Pancreas (tissue), 10 donors: ENCODE measurements at places on chromosomes 11 and 22. TPM values are rescaled to one million over a fixed set of nuclear protein-coding genes. Genes with fewer than 3 reads are reported as not detected.

- DNase-seq, result peak; percentile 40
Measured at GRCh38 chr11:134372961-134373360, 39.1 kb downstream of the B3GAT1 start.

DNA sequence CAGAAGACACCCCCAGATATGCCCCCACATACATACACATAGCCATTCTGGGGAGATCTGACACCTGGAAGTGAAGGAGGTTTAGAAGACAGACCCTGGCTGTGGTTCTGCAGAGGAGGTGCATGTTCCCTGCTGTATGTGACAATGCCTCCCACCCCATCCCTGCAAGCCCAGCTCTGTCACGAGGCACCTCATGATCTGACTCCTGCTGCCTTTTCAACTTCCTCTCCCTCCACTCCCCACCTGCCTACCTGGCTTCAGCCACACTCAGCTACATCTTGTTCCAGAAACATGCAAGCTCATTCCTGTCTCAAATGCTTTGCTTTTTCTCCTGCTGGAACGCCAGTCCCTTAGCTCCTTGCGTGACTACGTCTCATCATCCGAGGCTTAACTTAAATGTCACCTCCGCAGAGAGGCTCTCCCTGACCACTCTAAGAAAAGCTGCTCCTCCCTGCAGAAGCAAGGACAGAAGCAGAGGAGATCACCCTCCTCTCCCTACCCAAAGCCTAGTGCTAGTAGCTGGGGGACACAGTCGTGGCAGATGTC lies 114.5 kb downstream of the FEZ1 start:
- no peak for DNase-seq

DNA sequence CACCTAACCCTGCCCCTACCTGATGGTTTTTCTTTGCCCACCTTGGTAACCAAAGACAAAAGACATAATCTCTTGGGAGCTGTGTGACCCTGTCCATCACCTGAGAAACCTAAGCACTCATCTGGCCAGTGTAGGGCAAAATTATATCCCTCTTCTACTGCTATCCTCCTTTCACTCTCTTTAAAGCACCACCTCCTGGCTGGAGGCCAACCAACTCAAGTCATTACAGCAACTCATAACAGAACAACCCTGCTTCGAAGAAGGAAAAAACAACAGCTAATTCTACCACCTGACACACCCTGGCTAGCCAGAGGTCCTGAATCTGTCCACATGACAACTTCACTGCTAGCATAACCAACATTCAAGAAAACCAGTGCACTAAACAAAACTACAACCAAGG lies 45.5 kb downstream of the GAS2 start:
- DNase-seq, result peak; percentile 30

GRCh38 chr11:112831041-112831440 lies 130.2 kb upstream of the NCAM1 start:
- no peak for DNase-seq

DNA sequence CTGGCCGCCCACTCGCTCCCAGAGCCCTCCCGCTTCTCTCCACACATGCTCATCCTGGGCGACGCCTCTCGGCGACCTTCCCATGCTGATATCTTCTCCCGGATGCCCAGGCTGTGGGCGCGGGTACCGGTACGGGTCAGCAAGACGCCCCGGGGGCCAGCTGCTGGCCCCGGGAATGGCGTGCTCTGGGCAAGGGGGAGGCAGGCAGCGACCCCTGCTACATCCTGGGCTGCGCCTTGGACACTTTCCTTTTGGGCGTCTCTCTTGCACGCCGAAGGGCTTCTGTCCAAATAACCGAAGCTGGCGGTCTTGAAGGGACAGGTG lies 48.1 kb downstream of the RPL27A start:
- no peak for DNase-seq

DNA sequence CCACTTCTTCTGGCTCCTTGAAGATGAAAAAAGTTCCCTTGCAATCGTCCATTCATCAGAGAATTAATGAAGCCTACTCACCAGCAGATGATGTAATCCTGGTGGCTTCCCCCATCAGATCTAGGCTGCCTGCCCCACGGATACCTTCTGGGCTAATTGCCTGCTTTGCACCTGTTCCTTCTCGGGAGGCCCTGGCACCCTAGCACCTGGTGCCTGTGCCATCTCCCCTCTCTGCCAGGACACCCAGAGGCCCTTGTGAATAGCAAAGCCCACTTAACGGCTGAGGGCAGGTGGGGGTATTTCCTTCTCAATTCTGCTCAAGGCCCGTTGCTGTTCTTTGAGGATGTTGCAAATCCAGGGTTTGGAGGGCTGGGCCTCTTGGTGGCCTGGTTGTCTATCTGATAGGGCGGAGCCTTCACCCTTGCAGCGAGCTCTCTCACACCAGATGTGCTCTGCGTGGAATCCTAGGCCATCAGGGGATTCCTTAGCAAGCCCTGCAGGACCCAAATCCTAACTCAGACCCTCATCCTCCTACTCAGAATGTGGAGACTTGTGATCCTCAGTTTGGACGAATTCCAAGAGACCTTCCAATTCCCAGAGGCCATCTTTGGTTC lies at the start of gene LMO2:
Gene LMO2, minus strand, starts transcription at position 363 of the 614 bp plus-strand sequence. CDS start 22,360 bp downstream, outside the sequence.
- DNase-seq, result no peak

DNA sequence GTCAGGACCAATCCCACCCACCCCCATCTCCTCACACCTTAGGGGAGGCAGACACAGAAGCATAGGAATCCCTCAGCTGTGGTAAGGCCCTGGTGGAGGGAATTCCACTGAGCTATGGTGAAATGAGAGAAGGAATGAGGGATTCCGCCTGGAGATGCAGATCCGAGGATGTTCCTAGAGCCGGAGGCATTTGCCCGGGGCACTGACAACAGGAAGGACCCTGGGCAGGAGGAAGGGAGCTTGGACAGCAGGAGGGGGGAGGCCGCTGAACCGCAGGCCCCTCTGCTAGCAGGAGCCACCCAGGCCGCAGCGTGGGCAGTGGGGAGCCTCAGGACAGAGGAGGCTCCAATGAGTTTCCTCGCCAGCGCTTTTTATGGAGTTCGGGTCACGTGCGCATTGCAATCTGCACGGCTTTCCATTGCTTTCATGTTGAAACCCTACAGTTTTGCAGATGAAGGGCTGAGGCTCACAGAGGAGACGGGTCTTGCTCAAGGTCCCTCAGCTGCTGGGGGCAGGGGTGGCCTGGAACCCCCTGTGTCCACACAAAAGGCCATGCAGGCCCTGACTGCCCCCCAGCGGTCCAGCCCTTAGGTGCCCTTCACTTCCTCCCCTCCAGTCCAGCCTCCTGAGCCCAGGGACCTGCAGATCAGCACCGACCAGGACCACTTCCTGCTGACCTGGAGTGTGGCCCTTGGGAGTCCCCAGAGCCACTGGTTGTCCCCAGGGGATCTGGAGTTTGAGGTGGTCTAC lies 15.5 kb downstream of the CSF2RB start:
- no peak for DNase-seq

Gene UCP3
- 2.0 TPM for polyA plus RNA-seq

Gene GAL3ST1
- polyA plus RNA-seq, result 8.5 TPM

Gene REXO2
- 41.1 TPM for polyA plus RNA-seq

- no peak for DNase-seq
Measured at GRCh38 chr11:15011776-15012345, 39.7 kb upstream of the CALCA start.

DNA sequence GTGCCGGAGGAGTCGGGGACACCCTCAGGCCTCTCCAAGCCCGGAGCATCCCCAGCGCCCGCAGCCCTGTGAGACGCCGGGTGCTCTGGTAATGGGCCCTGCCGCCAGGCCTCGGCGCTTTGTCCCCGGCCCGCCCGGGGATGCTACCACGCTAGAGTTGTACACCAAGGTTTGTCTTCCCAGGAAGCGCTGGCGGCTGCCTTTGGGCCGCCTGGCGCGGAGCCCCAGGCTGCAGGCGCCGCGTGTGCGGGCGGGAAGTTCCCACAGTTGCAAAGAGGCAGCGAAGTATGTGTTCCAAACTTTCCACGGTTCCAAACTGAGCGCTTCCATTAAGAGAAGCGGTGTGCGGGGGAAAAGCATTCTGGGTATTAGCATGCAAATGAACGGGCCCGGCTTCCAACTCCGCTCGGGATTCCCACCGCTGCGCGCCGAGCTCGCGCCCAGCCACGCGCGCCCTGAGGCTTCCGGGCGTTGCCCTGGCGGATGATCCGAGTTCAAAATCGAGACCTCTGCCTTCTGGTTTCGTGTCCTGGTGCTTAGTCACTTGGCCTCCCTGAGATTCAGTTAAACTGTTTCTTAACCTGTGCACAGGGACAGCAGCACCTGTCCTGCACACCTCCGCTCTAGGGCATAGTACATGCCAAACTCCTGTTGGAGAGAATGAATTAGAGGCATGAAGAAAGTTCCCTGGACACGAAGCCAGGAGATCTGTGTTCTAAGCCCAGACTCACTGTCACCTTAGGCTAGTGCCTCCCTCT lies 1.3 kb upstream of the PATZ1 start:
- DNase-seq, result peak; percentile 61

DNA sequence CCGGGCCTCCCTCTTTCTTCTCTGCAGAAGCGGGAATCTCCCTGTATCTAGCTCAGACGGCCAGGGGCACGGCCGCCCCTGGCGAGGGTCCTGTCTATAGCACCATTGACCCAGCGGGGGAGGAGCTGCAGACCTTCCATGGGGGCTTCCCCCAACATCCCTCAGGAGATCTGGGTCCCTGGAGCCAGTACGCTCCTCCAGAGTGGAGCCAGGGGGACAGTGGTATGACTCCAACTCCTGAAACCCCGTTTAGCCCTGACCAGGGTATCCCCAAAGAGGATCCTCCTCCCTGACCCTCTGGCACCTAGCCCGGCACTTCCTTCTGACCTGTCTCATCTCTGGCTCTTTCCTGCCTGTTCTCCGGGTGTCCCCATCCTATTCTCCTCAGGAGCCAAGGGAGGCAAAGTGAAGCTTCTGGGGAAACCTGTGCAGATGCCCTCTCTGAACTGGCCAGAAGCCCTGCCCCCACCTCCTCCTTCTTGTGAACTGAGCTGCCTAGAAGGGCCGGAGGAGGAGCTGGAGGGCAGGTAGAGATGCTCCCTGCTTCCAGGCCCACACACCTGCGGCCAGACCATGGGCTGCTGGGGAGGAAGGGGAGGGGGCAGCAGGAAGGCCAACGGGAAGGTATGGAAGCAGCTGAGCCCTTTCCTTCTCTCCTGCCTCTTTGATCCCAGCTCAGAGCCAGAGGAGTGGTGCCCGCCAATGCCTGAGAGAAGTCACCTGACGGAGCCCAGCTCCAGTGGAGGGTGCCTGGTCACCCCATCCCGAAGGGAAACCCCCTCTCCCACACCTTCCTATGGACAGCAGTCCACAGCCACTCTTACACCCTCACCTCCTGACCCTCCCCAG lies 12.9 kb downstream of the ROBO3 start:
- no peak for DNase-seq

Gene CD3D
- polyA plus RNA-seq, result 0.80 TPM

DNA sequence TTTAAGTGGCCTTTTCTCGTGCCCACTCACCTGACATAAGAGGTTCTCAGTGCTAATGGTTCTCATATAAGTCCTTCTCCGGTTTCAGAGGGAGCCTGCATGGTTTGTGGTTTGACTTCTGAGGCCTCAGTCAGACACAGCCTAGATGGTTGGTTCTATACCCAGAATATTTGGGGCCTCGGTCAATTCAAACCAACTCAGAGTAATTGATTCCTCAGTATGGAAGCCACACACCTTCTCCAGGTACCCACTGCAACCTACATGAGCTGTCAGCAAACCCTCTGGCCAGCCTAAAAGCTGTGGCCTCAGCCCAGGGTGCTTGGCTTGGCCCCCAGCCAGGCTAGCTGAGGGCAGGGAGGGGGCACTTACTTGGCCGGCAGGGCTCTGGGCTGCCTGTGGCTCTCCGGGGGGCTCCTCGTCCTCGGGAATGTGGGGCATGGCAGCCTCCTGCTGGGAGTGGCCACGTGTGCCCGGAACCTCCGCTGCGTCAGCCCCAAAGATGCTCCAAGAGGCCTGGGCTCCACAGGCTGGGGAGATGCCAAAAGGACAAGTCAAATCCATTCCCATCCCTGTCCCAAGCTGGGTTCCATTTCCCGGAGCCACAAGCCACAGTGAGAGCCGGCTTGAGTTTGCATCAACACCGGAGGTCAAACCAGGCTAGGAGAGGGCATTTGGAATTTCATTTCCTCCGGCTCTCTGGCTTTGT lies 41.7 kb downstream of the IRAG1 start:
- DNase-seq, result no peak

GRCh38 chr11:101127197-101127698 lies 2.4 kb downstream of the PGR start:
- peak; percentile 11 for DNase-seq

Gene CCDC188
- 7.1 TPM for polyA plus RNA-seq

DNA sequence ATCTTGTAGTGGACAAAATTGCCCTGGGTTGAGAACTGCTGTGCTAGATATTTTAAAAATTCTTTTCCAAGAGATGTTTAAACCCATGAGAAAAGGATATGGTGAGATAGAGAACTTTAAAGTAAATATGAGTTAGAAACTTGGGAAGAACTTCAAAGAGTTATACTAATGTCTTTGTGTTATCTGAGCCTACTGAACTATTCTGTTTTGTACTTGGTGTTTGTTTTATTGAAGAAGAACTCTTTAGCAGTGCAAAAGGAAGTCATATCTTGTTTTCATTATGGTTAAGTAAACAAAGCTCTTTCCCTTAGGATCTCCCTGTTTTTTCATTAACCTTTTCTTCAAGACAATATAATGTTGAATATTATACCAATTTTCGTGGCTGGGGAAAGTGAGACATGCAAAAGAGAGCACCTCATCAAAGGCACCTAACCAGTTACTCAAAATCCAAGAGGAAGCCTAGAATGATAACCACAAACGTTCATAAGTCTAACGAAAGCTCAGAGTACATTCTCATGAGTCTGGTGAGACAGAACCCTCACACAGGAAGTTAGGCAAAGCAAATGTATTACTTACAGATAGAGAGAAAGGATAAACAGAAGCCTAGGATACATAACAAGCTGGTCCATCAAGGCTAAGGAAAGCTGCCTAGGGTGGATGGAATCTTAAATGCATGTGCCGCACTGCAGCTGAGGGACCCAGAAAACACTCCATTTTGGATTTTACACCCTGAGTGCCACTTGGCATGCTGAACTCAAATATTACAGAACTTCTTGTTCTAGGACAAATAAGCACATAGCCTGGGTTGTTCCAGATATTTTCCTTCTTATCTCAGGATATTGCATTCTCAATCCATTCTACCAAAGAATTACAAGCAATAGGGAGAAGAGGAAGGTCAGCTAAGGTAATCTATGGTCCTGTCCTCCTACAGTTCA lies 112.5 kb upstream of the ANO3 start:
- DNase-seq, result no peak

- DNase-seq, result no peak
Measured at GRCh38 chr22:50670513-50670912, 2.1 kb upstream of the SHANK3 start.

- no peak for DNase-seq
Measured at GRCh38 chr11:44464741-44465140, 100.7 kb upstream of the CD82 start.

DNA sequence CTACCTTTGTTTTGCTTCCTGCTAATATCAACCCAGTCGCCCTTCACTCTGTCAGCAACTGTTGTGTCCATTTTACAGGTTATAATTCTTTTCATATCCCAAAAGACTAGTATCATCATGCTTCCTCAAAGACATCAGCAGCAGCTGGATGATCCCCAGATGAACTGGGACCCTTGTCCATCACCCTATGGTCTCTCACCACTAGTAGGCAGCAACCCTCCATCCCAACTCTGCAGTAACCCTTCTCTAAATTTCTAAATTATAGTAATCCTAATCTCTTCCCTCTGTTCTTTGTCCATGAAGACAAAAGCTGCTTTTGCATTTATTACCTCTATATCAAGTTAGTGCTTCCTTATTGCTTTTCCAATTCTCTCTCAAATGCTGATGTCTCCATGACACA lies 1025.8 kb downstream of the FAM181B start:
- no peak for DNase-seq

GRCh38 chr11:12826441-12826840 lies 152.2 kb downstream of the TEAD1 start:
- DNase-seq, result no peak
